Activated CD4-positive, alpha-beta T cell treated with anti-CD3 and anti-CD28 coated beads, Interleukin-2, Interleukin-6, amounts not matched to agents 100 ng/mL and 50 ng/mL, durations not matched to agents 16 hours and 8 hours (primary cell): ENCODE measurements at places on chromosomes 3 and 15.

DNA sequence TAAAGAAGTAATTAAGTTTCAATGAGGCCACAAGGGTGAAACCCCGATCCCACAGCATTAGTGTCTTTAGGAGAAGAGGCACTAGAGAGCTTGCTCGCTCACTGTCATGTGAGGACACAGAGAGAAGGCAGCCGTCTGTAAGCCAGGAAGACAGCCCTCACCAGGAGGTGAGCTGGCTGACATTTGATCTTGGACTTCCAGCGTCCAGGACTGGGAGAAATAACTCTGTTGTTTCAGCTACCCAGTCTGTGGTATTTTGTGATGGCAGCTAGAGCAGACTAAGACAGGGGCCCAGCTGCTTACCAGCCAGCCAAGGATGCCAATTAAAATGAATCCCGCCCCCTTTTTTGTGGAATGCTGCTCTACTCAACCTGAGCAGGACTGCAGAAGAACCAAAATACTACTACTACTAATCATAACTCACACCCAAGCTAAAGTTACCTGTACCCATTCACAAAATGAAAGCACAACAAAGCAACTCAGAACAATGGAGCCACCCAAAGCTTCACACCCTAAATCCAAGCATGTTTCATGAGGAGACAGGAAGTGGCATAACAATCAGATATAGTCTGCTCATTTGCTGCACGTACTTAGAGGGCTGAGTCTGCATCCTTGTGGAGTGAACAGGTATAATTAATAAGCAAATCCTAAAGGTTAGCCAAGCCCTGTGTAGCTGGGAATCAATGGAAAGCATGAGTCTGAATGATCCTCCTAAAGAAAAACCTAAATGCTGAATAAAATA, 35.6 kb upstream of the RHCG start:
- no peak for DNase-seq

GRCh38 chr3:151593928-151594327, 133.1 kb upstream of the IGSF10 start:
- DNase-seq, result no peak

DNA sequence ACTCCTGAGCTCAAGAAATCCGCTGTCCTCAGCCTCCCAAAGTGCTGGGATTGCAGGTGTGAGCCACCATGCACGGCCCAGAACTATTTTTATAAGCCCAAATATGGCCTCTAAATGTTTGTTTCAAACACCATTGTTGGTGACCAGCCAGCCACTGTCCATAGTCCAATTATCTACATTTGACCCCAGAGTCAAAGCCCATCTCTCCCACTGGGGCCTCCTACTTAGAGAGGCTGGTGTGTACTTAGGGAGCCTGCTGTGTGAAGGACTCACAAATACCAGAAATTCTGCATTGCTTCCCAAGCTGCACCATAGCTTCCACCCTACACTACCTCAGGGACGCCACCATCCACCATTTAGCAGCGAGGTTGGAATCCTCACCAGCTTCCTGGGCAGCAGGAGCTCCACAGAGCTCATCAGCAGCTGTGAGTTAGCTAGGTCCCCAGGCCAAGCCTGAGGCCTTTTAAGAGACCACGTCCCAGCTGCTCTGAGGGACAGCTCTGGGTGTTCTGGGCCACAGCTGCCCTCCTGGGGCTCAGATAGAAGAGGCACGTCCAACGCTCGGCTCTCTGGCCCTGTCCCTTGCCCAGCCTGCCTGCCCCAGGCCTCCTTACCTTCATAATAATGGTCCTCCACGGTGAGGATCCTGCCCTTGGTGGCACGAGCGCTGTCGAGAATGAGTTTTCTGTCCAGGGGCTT, 29.5 kb downstream of the TKT start:
- DNase-seq, result no peak

- DNase-seq, result no peak
These were observed 56.3 kb upstream of the PSMD6 start for GRCh38 chr3:64079369-64080150.

DNA sequence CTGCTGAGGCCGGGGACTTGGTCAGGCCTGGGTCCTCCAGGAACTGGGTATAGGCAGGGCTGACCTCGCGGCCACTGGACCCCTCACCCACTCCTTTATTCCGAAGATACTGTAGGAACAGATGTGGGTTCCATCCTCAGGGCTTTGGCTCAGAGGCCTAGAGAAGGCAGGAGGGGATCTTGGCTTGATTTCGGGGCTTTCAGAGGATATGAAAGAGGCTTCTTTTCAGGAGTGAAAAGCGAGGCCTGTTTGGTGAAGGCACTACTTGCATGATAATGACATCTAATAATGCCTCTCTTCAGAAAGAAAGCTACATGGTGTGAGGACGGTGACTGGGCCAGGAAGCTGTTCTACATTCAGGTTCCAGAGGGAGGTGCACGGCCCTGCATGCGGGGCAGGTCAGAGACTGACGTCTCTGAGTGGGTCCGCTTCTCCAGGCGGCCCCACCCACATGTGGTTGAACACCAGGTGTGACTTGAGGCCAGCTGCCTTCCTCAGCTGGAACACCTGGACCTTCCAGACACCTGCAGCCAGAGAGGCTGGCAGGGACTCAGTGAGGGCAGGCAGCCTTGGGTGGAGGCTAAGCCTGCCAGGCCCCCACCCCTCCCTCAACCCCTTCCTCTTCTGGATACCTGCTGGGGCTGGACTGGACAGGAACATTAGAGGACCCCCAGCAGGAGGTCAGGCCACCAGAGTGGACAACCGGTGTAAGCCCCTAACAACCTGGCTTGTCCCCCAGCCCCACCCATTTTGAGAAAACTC, 31.1 kb upstream of the HHATL start:
- DNase-seq, result no peak

DNA sequence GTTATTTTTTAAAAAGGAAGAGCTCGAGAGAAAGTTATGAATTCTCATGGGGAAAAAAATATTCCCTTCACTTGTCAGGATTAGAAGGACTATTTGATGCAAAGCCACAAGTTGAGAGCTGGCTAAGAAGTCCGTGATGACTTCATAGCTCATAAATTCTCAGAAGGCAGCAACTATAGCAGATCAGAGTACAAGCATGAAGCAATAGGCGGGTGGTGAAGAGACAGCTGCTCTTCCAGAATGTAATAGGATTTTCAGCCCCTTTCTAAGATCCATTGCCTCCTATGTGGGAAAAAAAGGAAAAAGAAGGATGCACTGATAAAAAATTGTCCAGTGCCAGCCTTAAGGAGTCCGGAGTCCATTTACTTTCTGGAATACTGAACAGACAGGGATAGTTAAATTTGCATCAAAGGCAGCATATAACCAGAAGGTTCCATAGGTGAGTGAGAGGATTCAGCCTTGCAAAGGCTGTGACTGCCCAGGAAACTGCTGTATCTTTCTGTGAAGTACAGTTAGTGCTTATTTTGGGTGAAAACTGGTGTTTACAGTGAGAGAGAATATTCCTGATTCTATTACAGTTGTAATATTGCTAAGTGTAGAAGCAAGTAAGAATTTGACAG, 929.5 kb upstream of the ALCAM start:
- no peak for DNase-seq

DNA sequence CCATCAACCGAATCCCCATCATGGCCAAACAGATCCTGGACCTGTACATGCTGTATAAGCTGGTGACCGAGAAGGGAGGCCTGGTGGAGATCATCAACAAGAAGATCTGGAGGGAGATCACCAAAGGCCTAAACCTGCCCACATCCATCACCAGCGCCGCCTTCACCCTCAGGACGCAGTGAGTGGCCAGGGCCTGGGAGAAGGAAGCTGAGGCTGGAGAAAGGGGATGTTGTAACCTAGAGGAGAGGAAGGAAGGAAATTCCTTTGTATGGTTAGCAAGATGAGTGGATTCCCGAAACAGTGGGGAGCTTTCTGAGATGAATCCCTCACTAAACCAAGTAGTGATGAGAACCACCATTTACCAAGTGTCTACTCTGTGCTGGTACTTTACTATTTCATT, 25.8 kb upstream of the CLK3 start:
- no peak for DNase-seq

DNA sequence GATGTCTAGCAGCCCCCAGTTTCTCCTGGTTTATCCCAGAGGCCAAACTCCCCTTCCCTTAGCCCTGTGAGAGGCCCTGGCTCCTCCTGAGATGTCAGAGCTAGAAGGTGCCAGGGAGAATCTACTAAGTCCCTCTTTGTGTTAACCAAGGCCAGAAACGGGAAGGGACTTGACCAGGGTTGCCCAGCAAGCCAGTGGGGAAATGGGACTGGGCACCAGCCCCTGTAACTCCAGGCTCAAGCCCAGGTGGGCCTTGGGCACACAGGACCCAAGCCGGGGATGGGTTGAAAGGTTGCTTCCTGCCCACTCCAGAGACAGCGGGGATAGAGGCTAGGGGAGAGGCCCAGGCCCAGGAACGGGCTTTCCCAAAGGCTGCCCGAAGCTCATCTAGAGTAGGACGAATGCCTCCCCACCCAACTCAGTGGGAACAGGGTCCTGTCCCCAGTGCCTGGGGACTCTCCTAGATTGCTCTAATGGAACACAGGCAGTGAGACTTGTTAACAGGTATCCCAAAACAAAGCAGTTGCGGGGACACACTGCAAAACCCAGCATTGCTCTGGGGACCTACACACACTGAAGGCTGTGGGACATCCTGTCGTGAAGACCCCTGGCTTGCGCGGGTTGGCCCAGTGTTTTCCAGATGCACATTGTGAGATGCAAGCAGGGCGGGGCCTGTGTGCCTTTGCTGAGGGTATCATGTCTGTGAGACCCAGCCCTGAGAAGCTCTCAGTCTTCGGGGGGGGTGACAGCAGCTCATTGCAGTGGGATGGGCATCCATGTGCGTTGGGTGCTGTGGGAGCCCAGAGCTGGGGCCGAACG, 12.9 kb upstream of the TXNRD3 start:
- DNase-seq, result no peak

- DNase-seq, result no peak
These were observed 55.4 kb upstream of the KCNMB2 start for GRCh38 chr3:178480795-178481194.

DNA sequence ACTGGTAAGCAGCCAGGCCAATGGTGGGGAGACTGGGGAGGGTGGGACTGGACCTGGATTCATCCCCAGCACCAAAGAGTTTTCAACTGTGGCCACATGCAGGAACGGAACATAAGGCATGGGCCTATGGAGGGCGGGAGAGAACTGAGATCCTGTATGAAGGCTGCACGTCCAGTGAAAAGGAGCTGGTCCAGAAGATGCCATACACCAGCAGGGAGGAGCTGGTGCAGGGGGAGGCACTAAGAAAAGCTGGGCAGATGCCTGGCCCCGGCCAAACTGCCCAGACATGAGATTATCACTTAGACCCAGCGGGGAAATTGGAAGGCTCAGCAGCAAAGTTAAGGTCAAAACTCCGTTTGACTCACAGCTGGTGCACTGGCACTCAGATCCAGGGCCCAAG, 58.1 kb upstream of the MCF2L2 start:
- DNase-seq, result no peak

- peak; percentile 48 for DNase-seq
These were observed 40.1 kb downstream of the OXNAD1 start for GRCh38 chr3:16305111-16305541.
